ENCODE measurements at places on chromosomes 1 and 21.

DNA sequence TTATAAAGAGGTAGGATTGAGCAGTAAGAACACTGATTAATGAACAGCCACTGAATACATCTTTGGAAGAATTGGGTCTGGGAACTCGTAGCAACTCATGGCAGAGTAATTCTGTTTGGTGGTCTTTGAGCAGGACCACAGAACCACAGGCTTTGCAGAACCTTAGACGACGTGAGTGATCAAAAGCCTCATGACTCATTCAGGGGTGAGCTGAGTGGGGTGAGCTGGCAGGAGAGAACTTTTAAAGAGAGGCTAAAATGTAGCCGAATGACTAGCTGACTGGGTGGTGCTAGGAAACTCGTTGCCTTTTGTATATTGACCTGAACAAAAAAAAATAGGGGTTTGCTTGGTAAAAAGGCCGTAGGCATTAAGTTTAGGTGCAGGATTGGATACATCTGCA is 313.8 kb downstream of the TGFB2 start:
- DNase-seq: no peak

- DNase-seq: no peak
Observed at GRCh38 chr1:31591425-31592093, 15.2 kb downstream of the TINAGL1 start.

DNA sequence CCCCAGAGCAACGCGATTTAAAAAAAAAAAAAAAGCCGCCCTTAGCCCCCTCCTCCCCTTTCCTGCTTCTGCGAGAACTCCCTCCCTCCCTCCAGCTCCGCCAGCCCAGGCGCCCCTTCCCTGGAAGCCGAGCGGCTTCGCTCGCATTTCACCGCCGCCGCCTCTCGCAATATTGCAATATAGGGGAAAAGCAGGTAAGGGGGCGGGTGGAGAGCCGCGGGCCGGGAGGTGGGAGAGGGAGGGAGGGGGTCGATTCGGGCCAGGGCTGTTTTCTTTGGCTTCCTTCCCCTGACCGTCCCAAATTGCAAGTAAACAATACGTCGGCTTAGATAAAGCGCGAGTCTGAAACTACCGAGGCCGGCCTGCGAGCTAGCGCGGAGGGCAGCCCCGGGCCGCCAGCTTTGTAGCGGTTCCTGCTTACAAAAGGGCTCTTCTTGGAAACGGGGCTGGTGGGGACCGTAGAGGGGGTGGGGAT is 408 bp downstream of the LMO4 start:
- no peak for DNase-seq

- no peak for DNase-seq
Observed at GRCh38 chr1:95780836-95781235, 546.8 kb downstream of the RWDD3 start.

DNA sequence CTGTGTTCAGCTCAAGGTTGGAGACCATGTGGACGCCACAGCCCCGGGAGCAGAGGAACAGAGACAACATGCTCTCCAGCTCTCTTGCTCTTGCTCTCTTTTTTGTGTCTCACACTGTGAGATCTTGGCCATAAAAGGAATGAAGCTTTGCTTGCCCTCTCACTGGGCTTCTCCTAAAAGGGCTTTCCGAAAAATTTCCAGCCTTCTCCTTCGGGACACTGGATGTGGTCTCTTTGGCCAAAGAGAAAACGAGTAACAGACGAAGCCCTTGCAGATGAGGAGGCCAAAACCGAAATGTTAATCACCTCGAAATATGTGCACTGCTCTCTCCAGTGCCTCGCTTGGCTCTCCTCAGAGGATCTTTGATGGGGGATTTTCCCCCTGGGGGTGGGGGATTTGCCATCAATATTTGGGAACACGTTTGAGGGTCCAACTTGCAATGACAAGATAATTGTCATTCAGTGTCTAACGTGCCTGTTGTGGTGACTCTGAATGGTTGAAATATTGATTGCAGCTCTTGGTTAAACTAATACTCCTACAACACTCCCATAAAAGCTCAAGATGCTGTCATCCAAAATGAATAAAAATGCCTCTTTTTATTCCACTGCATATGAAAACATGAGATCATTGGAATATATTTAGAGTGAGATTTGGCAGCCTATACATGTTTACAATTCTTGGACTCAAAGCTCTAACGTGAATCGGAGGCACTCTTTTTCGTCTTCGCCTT is 68.6 kb upstream of the ANGPTL1 start:
- DNase-seq: no peak

- no peak for DNase-seq
Observed at GRCh38 chr1:100955322-100955721, 59.4 kb downstream of the SLC30A7 start.

- DNase-seq: no peak
Observed at GRCh38 chr1:228452194-228453021, 34.8 kb upstream of the RNF187 start.

DNA sequence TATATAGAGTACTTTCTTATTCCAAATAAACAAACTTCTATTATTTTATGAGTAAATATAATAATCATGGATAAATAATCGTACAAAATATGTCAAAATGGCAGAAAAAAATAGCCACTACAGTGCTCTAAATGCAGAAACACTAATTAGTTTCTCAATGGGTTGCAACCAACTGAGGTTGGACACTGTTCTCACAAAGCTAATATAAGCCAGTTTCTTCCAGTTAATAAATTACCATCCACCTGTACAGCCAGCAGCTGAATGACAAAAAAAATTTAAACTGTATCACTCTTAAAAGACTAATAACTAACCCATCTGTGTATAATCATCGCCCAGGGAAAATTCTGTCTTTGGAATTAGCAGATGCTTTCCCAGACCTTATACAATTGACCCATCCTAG is 36.9 kb downstream of the GDAP2 start:
- DNase-seq: no peak

DNA sequence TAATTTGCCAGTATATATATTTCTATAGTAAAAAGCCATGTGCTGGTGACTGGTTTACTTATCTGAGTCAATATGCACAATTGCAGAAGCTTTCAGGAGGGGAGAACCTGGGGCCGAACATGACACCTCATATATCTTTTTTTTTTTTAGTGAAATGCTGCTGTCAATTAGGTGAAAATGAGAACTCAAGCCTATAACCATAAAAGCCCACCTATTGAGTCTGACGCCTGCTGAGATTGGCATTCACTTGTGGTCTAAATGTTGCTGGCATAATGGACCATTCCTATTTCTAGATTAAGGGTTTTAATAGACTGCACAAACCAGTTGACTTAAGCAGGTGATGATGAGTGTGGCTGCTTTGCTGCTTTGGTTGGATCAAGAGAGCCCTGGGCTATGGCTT is 10.8 kb downstream of the NTMT2 start:
- DNase-seq: no peak

GRCh38 chr1:239725933-239726332 is 339.6 kb downstream of the CHRM3 start:
- DNase-seq: no peak

All from activated CD4-positive, alpha-beta T cell treated with anti-CD3 and anti-CD28 coated beads for 24 hours (primary cell).